Breast epithelium (tissue), 4 donors: ENCODE measurements at places on chromosomes 1 and 21.
A peak's percentile ranks its signal among the peaks of the same experiment; 100 is the strongest.

DNA sequence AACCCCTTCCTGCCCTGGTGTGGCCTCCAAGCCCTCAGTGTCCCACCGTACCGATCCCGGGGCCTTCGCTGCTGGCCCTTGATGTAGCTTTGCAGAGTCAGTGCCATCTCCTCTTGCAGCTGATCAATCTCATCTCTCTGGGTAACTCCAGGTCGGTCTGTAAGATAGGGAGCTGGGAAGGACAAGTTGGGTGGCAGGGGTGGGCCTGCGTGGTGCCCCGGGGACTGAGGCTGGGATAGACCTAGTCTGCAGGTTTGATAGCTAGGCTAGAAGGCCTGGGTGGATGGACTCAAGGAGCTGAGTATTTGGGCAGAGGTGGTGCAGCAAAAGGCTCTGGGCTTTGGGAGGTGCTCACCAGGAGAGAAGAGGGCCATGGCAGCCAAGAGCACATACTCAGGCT lies 4.9 kb downstream of the TOMM40L start:
- H3K27ac ChIP-seq, result no peak overlapping the region
- no peak for DNase-seq
- no peaks in the 10 kb centered on the region for H3K36me3 ChIP-seq
- H3K4me3 ChIP-seq, result no peak overlapping the region
- no peaks in the 10 kb centered on the region for H3K4me1 ChIP-seq

DNA sequence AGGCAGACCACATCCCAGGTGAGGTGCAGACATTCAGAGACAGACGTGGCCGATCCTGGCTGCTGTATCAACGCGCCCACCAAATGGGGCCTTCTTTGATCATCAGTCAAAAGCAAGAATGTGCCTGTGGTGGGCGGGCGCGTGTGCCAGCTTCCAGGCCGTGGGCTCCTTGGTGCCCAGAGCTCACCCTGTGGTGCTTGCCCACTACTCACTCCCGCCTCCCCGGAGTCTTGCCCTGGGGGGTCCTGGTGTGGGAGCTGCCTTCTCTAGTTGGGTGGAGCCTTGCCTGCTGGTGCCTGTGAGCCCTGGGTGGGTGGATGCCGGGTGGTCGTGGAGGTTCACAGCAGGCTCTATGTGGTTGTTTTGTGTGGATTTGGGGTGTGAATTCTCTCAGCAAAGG lies 70.6 kb downstream of the SKI start:
- H3K36me3 ChIP-seq, result no peaks in the 10 kb centered on the region
- peaks cover 17% of the 10 kb centered on the region for H3K4me1 ChIP-seq
- H3K4me3 ChIP-seq, result no peak overlapping the region
- no peaks in the 10 kb centered on the region for H3K27me3 ChIP-seq

- H3K27me3 ChIP-seq, result no peaks in the 10 kb centered on the region
- H3K4me3 ChIP-seq, result no peak overlapping the region
- no peak overlapping the region for H3K27ac ChIP-seq
- no peaks in the 10 kb centered on the region for H3K36me3 ChIP-seq
- H3K4me1 ChIP-seq, result no peaks in the 10 kb centered on the region
Observed at GRCh38 chr1:115501476-115501875, 140.3 kb upstream of the VANGL1 start.

GRCh38 chr1:228727681-228728171 lies 7.6 kb upstream of the RHOU start:
- H3K27me3 ChIP-seq, result no peaks in the 10 kb centered on the region
- H3K27ac ChIP-seq, result no peak overlapping the region
- H3K4me3 ChIP-seq, result no peak overlapping the region

GRCh38 chr1:155131856-155132255 lies 3.8 kb upstream of the SLC50A1 start:
- no peak for DNase-seq
- H3K4me3 ChIP-seq, result no peak overlapping the region
- H3K27ac ChIP-seq, result peak overlapping the region; percentile 97
- no peaks in the 10 kb centered on the region for H3K36me3 ChIP-seq

GRCh38 chr21:20999659-21000058 lies 1.4 kb downstream of the NCAM2 start:
- no peak overlapping the region for H3K27ac ChIP-seq
- peak overlapping the region; percentile 63 for H3K4me3 ChIP-seq
- H3K4me1 ChIP-seq, result no peaks in the 10 kb centered on the region
- no peak for DNase-seq
- no peaks in the 10 kb centered on the region for H3K36me3 ChIP-seq
- H3K27me3 ChIP-seq, result no peaks in the 10 kb centered on the region

GRCh38 chr1:40684669-40685068 lies 6.8 kb upstream of the NFYC start:
- H3K4me1 ChIP-seq, result no peaks in the 10 kb centered on the region
- no peak overlapping the region for H3K27ac ChIP-seq
- no peak overlapping the region for H3K4me3 ChIP-seq
- no peaks in the 10 kb centered on the region for H3K36me3 ChIP-seq

GRCh38 chr1:75964760-75965408 lies 32.7 kb upstream of the ASB17 start:
- H3K27ac ChIP-seq, result no peak overlapping the region
- H3K36me3 ChIP-seq, result no peaks in the 10 kb centered on the region
- H3K4me1 ChIP-seq, result no peaks in the 10 kb centered on the region
- no peak overlapping the region for H3K4me3 ChIP-seq
- no peak for DNase-seq

GRCh38 chr1:15735304-15736037 lies 587 bp upstream of the SLC25A34 start:
- H3K36me3 ChIP-seq, result peaks cover 10% of the 10 kb centered on the region
- H3K4me3 ChIP-seq, result no peak overlapping the region
- no peaks in the 10 kb centered on the region for H3K4me1 ChIP-seq
- H3K27me3 ChIP-seq, result no peaks in the 10 kb centered on the region
- no peak for DNase-seq

DNA sequence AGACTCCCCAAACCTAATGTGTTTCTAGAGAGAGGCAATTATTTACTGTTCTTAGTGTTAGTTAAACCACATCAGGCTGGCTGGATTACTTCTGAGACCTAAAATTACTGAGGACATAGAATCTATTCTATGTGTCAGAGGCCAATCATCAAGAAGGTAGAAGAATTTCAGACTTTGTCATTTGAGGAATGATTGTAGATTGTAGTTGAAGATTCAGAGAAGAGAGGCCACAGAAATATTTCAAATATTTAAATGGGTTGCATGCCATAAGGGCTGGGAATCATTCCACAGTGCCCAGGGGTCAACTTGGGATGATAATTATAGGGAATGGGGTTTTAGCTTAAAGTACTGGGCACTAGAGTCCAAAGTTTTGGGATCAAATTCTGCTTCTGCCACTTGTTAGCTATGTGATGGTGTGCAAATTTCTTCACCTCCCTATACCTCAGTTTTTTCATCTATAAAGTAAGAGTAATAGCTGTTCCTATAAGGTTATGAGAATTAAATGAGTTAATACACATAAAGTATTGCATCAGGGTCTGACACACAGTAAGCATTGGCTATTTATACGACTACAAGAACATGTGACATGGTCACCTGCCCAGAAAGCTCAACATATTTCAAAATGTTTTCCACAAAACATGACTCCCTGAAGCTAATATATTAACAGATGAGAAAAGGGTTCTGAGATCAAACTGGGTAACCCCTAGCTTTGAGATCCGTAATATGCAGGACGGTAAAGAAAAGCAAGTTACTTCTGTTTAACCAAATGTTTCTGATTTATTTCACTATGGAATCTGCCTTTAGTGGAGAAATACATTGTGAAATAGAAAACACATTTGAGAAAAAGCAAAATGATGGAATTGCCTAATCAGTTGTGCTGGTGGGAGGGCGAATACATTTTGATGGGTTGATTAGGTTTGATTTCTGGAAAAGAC lies 69.7 kb upstream of the SPAG17 start:
- H3K4me3 ChIP-seq, result no peak overlapping the region
- DNase-seq, result no peak
- no peak overlapping the region for H3K27ac ChIP-seq
- H3K36me3 ChIP-seq, result no peaks in the 10 kb centered on the region
- no peaks in the 10 kb centered on the region for H3K27me3 ChIP-seq
- H3K4me1 ChIP-seq, result no peaks in the 10 kb centered on the region

DNA sequence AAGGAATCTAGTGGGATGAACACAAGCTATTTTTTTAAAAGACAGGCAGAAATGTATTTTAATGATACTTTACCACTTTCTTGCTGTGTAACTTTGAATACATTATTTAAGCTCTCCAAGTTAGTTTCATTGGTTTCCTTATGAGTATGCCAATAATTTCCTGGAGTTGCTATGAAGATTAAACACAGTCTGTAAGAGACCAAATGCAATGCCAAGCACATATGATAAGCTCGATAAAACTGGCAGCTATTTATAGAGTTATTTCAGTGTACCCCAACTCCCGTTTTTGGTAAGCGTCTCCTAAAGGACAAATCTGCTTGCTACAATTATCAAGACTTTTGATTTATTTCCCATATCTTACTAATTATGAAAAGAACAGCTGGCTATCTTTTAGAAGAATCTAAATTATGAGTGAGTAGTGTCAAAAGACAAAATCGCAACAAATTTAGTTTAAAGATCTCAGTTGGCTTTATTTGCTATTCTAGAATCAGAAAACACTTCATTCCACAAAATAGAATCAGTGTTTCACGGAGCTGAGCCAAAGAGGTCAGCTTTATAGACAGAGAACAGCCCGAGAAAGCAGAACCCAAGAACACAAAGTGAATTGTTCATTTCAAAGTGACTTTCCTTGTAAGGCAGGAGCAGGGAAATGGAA lies 7.2 kb upstream of the MAP10 start:
- H3K27ac ChIP-seq, result no peak overlapping the region
- no peaks in the 10 kb centered on the region for H3K27me3 ChIP-seq
- DNase-seq, result no peak
- no peak overlapping the region for H3K4me3 ChIP-seq
- no peaks in the 10 kb centered on the region for H3K36me3 ChIP-seq
- H3K4me1 ChIP-seq, result no peaks in the 10 kb centered on the region

- no peaks in the 10 kb centered on the region for H3K27me3 ChIP-seq
- H3K27ac ChIP-seq, result peak overlapping the region; percentile 73
- no peaks in the 10 kb centered on the region for H3K4me1 ChIP-seq
- no peak for DNase-seq
Observed at GRCh38 chr1:54548389-54549044, 489 bp downstream of the ACOT11 start.

- DNase-seq, result no peak
- H3K36me3 ChIP-seq, result no peaks in the 10 kb centered on the region
- H3K4me3 ChIP-seq, result no peak overlapping the region
- no peaks in the 10 kb centered on the region for H3K27me3 ChIP-seq
- H3K27ac ChIP-seq, result peak overlapping the region; percentile 58
Observed at GRCh38 chr21:41480086-41480690, 27.8 kb downstream of the TMPRSS2 start.

DNA sequence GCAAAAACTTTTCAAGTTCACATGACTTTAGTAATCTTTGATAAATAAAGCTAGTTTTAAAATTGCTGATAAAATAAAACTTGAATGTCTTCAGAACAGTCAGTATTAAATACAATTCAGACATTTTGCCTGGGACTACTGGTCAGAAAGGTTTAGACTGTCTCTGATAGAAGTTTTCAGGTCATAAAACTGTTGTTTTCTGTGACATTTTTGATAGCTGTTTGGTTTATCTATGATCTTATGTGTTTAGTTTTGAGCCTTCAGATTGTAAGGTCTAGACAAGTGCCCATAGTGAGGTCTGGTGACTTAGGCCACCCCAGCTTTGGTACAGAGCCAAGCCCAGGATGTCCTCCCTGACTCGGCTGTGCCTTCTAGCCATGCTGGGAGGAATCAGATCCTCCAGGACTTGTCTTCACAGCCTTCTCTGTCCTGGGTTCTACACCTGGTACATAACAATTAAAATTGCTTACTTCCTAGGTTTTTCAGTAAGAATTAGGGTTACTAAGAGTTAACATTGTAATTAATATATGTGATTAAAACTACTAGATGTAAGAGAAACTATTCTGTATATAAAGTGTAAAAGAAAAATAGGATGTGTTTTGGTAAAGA lies 15.1 kb upstream of the DNAH14 start:
- H3K4me1 ChIP-seq, result no peaks in the 10 kb centered on the region
- H3K36me3 ChIP-seq, result no peaks in the 10 kb centered on the region
- H3K27ac ChIP-seq, result no peak overlapping the region
- no peak overlapping the region for H3K4me3 ChIP-seq

- peaks cover 8% of the 10 kb centered on the region for H3K36me3 ChIP-seq
- no peak overlapping the region for H3K27ac ChIP-seq
- no peak overlapping the region for H3K4me3 ChIP-seq
- DNase-seq, result no peak
- no peaks in the 10 kb centered on the region for H3K27me3 ChIP-seq
Observed at GRCh38 chr1:155960081-155960745, 18.1 kb downstream of the ARHGEF2 start.

- H3K27me3 ChIP-seq, result no peaks in the 10 kb centered on the region
- no peak for DNase-seq
- no peaks in the 10 kb centered on the region for H3K36me3 ChIP-seq
- no peaks in the 10 kb centered on the region for H3K4me1 ChIP-seq
Observed at GRCh38 chr1:82593561-82593960, 792.8 kb downstream of the ADGRL2 start.

- DNase-seq, result no peak
- H3K4me3 ChIP-seq, result no peak overlapping the region
- H3K27me3 ChIP-seq, result no peaks in the 10 kb centered on the region
Observed at GRCh38 chr21:24989516-24989915, 617.8 kb downstream of the MRPL39 start.

DNA sequence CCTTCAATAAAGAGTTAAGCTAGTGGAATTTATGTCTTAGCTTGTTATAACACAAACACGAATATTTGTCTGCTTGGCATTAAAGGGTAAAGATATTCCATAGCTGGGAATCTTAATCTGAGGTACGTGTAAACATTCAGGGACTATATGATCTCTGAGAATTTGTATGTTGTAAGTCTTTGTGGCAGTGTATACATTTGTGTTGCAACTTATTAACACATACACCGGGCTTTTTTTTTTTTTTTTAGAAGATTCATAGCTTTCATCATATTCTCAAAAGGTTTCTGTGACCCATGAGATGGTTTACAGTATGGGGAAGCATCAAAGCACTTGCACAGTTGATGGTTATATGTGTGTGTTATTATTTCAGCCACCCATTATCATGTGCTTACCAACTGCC lies 3.0 kb downstream of the GGPS1 start:
- DNase-seq, result no peak
- H3K4me1 ChIP-seq, result no peaks in the 10 kb centered on the region

DNA sequence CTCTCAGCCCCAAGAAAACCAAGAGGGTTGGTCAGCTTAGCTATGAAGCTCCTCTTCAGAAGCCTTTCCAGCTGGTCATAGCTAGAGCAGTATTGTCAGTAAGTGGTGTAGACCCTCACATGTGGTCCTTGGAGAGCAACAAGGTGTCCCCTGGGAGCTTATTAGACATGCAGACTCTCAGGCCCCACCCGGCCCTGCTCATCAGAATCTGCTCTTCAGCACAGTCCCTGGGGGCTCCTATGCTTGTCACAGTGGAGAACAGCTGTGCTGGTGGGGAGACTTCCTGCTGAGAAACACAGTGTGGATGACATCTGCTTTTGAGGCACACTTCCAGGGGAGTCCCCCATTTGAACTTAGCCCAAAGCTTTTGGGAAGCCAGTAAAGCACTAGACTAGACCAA lies 21.9 kb upstream of the NEK2 start:
- no peaks in the 10 kb centered on the region for H3K4me1 ChIP-seq
- no peak overlapping the region for H3K27ac ChIP-seq
- no peaks in the 10 kb centered on the region for H3K27me3 ChIP-seq
- H3K36me3 ChIP-seq, result no peaks in the 10 kb centered on the region
- no peak for DNase-seq
